ENCODE measurements at places on chromosomes 6 and 20.

GRCh38 chr20:58868795-58869194 lies 16.3 kb downstream of the GNAS start:
- no peak for DNase-seq

DNA sequence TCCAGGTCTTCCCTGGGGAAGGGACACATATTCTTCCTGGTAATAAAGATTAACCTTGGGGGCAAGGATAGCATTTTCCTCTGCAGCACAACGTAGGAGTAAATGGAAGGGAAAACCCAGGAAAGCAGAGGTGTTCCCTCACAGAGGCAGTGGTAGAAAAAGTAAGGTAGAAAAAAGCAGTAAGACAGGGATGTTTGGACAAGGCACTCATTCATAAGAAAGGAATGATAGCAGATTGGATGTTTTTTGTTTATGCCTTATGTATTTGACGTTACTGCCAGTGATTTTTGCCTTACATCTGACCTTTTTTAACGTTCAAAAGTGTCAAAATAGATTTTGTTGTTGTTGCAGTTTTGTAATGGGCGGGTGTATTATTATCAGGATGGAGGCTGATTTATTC lies 395.0 kb downstream of the CDKAL1 start:
- no peak for DNase-seq

GRCh38 chr6:3870528-3870925 lies 21.4 kb downstream of the FAM50B start:
- DNase-seq, result no peak

DNA sequence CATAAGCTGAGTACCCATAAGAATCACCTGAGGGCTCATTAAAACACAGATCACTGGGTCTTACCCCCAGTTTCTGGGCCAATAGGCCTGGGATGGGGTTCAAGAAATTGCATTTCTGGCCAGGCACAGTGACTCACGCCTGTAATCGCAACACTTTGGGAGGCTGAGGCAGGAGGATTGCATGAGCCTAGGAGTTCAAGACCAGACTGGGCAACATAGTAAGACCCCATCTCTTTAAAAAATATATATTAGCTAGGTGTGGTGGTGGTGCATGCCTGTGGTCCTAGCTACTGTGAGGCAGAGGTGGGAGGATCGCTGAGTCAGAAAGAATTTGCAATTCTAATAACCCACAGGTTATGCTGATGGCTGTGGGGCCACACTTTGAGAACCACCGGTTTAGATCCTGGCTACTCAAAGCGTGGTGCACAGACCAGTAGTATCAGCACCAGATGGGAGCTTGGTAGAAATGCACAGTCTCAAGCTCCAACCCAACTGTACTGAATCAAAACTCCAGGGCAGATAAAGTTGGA lies 2.0 kb downstream of the CCM2L start:
- DNase-seq, result no peak

DNA sequence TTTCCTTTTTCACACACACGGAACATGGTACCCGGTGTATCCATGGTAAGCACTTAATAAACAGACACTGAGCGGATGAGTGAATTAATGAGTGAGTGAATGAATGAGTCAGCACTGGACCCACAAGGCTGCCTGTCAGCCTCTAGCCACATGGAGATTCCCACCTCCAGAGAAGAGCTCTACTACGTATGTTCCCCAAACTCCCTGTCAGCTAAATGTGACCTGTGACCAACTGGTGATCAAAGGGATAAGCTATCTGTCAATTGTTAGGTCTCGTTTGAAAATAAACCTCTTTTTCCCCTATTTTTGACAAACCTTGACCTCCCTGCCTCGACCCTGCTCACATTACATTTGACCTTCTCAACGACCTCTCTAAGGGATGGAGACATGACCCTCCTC lies 24.5 kb upstream of the TAF8 start:
- no peak for DNase-seq
